Esophagus muscularis mucosa (tissue), 4 donors: ENCODE measurements at places on chromosomes 6 and 20.

GRCh38 chr6:42391441-42391840 is 60.3 kb downstream of the TRERF1 start:
- no peak for DNase-seq

DNA sequence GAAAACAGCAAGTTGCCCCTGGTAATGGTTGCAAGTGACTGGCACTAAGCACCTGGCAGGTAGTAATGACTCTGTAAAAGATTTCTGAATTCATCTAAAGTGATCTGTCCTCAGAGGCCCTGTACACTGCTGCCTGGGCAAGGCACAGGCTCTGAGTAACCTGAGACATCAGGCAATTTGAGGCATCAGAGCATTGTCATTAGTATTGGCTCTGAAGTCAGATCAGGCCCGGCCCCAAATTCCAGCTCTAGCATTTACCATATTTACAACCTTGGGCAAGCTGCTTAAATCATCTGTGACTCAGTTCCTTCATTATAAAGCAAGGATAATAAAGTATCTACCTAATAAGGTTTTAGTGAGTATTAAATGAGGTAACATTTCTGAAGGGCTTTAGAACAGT is 17.3 kb upstream of the TENT5A start:
- no peak for DNase-seq

- no peak for DNase-seq
Measured at GRCh38 chr20:11246251-11246775, 572.5 kb upstream of the JAG1 start.

GRCh38 chr20:24017458-24017755 is 28.8 kb upstream of the GGTLC1 start:
- no peak for DNase-seq

DNA sequence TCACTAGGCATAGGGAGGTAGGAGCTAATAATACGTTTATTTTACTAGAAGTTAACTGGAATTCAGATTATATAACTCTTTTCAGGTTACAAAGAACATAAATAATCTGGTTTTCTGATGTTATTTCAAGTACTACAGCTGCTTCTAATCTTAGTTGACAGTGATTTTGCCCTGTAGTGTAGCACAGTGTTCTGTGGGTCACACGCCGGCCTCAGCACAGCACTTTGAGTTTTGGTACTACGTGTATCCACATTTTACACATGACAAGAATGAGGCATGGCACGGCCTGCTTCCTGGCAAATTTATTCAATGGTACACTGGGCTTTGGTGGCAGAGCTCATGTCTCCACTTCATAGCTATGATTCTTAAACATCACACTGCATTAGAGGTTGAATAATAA is 1.1 kb downstream of the HFE start:
- DNase-seq = no peak

GRCh38 chr20:61436667-61437279 is 184.7 kb downstream of the CDH4 start:
- no peak for DNase-seq

- no peak for DNase-seq
Measured at GRCh38 chr6:21431526-21431925, 162.0 kb upstream of the SOX4 start.

GRCh38 chr6:155181498-155181897 is 82.3 kb upstream of the CLDN20 start:
- no peak for DNase-seq

GRCh38 chr6:14134211-14134910 is 16.8 kb downstream of the CD83 start:
- DNase-seq = no peak

GRCh38 chr6:33878562-33878961 is 74.8 kb upstream of the MLN start:
- no peak for DNase-seq

- DNase-seq = no peak
Measured at GRCh38 chr6:143652841-143653331, 24.9 kb upstream of the PHACTR2 start.

- no peak for DNase-seq
Measured at GRCh38 chr6:157033428-157034140, 256.4 kb downstream of the ARID1B start.

DNA sequence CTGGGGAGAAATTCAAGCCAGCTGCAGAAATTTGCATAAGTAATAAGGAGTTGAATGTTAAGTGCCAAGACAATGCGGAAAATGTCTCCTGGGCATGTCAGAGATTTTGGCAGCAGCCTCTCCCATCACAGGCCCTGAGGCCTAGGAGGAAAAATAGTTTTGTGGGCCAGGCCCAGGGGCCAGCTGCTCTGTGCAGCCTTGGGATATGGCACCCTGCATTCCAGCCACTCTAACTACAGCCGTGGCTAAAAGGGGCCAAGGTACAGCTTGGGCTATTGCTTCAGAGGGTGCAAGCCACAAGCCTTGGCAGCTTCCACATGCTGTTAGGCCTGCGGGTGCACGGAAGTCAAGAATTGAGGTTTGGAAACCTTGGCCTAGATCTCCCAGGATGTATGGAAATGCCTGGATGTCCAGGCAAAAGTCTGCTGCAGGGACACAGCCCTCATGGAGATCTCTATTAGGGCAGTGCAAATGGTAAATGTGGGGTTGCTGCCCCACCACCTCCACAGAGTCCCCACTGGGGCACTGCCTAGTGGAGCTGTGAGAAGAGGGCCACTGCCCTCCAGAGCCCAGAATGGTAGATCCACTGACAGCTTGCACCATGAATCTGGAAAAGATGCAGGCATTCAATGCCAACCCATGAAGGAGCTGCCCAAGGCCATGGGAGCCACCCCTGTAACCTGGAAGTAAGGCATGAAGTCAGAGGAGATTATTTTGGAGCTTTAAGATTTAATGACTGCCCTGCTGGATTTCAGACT is 126.5 kb downstream of the DTNBP1 start:
- DNase-seq = peak; percentile 53

DNA sequence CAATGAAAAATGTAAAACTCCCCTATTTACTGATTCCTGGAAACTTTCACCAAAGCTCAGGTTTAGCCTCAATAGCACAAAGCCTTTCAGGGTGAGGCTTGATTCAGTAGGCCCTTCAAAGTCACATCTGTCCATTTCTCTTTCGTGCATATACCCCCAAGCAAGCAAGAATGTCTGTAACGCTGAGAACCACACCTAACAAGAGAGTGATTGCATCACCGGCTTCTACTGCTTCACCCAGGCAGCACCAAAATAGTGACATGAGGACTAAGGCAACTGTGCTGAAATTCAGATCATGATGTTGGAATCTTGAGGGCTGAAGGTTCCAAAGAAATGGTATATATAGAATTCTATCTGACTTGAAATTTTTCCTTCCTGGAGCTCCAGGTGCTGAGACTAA is 26.1 kb downstream of the CGA start:
- no peak for DNase-seq

- peak; percentile 89 for DNase-seq
Measured at GRCh38 chr6:14658886-14659561, 541.5 kb downstream of the CD83 start.

GRCh38 chr6:38157905-38158304 is 338.4 kb downstream of the ZFAND3 start:
- DNase-seq = no peak

- DNase-seq = no peak
Measured at GRCh38 chr6:162962093-162962492, 234.3 kb downstream of the PACRG start.

DNA sequence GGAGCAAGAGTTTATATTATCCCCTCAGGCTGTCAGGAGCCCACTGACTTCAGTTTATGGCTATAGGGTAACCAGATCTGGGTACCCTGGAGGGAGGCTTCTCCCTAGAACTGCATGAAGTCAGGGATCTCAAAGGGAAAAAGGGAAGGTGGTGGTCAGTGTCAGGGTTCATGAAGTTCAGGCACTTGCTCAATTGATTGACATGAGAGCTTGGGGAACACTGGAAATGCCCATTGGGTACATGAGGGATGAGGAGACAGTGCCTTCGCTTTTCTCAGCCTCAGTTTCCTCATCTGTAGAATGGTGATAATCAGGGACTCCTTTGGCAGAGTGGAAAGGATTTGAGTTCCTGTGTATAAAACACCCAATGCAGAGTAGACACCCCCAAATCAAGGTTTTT is 22.6 kb downstream of the SIRPA start:
- no peak for DNase-seq

DNA sequence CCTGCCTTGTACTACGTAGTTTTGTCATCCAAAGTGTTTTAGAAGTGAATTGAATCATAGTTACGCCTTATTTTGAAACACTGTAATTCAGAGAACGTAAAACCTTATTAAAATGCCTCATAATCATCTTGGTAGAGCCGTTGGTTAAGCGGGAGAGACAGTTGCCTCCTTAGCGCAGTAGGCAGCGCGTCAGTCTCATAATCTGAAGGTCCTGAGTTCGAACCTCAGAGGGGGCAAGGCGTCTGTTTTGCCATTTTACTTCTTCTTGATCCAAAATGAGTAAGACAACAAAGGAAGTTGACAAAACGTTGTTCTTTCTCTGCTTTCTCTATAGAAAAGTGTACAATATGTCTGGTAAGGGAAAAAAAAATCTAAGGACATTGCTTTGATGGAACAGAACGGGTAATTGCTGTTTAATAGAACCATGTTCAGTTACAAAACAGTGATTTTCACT is 20.7 kb upstream of the TRIM27 start:
- no peak for DNase-seq

- DNase-seq = no peak
Measured at GRCh38 chr20:25720285-25720684, 23.6 kb upstream of the ZNF337 start.

DNA sequence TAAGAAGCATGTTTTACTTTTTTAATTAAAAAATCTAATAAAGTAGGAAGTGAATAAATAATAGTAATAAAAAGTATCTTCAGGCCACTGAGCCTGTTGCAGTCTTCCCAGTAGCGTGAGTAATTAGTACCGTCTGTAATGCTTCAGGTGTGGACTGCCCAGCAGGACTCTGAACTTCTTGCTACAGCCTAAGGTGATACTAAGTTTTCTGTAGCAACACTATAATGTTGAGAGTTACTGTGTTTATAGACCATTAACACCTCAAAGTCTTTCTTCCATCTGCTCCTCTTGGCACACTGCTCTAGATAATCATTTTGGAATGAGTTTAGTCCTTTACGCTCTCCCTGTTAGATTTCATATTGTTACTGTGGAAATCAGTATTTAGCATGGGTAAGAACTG is 28.4 kb downstream of the VAPB start:
- DNase-seq = no peak

DNA sequence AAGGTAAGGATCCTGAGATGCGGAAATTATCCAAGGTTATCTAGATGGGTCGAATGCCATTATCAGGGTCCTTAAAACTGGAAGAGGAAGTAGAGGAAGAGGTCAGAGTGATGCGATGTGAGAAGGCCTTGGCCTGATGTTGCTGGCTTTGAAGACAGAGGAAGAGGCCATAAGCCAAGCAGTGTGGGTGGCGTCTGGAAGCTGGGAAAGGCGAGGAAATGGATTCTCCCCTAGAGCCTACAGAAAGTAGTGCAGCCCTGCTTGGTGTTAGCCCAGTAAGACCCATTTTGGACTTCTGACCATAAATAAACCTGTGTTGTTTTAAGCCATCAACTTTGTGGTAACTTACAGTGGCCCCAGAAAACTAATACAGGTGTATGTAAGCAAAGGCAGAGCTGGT is 2.0 kb downstream of the SRXN1 start:
- no peak for DNase-seq

DNA sequence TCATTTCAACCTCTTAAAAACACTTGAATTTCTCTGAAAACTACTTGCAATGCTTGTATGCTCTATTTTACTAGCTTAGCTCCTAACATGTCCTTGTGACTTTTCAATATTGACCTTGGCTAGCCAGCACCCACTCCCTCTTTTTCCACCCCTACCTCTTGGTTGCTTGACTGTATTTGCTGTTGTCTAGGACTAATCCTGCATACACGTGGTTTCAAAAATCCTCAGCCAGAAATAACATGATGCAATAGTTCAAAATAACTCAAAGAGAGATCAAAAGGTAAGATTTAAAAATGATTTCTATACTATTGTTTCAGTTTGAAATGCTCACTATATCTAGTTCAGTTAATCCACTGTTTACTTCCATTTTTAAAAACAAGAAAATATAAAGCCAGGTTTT is 102.3 kb upstream of the TBX18 start:
- DNase-seq = no peak

GRCh38 chr6:87723170-87724078 is 21.4 kb upstream of the AKIRIN2 start:
- DNase-seq = no peak

GRCh38 chr6:25689966-25690365 is 38.0 kb downstream of the SCGN start:
- no peak for DNase-seq

GRCh38 chr6:143179901-143180612 is 119.4 kb downstream of the AIG1 start:
- no peak for DNase-seq

DNA sequence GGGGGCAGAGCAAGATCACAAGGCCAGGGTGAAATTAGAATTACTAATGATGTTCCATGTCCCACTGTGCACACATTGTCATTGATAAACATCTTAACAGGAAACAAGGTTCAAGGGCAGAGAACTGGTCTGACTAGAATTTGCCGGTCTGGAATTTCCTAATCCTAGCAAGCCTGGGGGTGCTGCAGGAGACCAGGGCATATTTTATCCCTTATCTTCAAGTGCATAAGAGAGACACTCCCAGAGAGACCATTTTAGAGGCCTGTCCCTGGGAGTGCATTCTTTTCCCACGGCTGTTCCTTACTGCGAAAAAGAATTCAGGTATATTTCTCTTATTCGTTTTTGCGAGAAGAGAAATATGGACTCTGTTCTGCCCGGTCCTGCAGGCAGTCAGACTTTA is 41.5 kb downstream of the CD83 start:
- DNase-seq = no peak

DNA sequence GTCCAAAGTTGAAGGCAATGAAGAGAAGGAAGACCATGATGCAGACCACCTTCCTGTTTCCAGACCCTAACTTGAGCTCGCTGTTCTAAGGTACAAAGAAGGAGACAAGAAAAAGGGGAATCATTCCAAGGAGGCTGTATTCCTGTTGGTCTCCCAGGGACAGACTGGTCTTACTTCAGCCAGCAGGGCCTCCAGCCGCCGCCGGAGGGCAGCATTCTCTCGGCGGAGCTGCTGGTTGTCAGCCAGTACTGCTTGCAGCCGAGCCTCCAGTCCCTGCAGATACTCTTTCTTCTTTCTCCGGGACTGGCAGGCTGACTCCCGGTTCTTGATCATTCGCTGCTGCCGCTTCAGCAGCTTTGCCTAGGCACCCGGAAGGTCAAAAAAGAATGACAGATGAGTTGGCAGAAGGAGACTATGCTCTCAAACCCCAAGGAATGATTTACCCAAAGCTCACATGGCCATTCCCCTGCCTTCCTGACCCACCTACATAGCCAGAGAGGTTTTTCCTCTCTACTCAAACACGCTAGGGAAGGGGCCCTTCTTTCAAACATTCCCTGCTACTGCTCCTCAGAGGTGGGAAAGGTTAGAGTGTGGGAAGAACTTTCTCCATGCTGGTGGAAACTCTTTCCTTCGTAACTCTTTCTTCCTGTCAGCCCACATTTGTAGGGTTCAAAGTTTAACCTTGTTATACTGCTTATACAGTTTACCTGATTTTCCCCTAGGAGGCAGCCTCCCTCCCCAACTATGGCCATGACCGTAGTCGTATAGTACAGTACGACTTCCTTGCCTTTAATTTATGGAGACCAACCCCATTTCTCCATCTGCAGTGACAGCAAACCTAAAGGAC is 9.0 kb downstream of the ATF6B start:
- no peak for DNase-seq

- DNase-seq = no peak
Measured at GRCh38 chr20:40896814-40897700, 131.6 kb upstream of the TOP1 start.

- DNase-seq = no peak
Measured at GRCh38 chr6:170137176-170137891, 153.5 kb downstream of the DLL1 start.
